ENCODE measurements at places on chromosomes 7 and 10. TPM values are rescaled to one million over a fixed set of nuclear protein-coding genes. Genes with fewer than 3 reads are reported as not detected.

- no peak for DNase-seq
Measured at GRCh38 chr10:59677253-59677831, 32.3 kb downstream of the SLC16A9 start.

GRCh38 chr7:1455241-1455939 is 3.9 kb downstream of the MICALL2 start:
- no peak for DNase-seq

DNA sequence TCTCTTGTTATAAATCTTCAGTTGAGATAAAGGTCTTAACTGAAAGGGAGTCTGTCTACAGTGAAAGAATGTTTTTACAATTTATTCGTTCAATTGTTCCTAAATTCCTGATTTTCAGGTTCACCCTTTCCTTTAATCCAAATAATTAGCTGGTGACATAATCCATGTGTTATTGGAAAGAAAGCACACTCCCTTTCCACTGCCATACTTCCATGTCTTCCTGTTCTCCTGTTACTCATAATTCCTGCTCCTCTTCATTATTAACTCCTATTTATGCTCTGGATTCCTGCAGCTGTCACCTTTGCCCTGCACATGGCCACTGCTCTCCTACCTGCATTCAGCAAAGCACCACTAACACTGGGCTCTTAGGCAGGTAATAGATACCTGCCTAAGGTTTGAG is 40.0 kb upstream of the FAM3C start:
- DNase-seq: no peak

MGAM2 gene
- 0.07 TPM for total RNA-seq

OR2A42 gene
- not detected for total RNA-seq

Measured in left ventricle myocardium superior (tissue), 1 donor.